ENCODE measurements at places on chromosomes 1 and 21.

DNA sequence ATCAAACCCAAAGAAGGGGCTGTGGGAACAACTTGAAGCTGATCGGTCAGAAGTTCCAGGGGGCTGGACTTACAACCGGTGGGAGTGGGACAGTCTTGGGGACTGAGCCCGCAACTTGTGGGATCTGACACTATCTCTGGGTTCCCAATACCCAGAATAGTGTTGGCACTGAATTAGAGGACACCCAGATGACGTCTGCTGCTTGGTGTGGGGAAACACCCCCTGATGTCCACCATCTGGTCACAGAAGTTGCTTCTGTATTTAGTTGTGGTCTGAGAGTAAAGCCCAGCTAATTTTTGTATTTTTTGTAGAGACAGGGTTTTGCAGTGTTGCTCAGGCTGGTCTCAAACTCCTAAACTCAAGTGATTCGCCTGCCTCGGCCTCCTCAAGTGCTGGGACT is 28.8 kb downstream of the SERBP1 start:
- no peak for DNase-seq

DNA sequence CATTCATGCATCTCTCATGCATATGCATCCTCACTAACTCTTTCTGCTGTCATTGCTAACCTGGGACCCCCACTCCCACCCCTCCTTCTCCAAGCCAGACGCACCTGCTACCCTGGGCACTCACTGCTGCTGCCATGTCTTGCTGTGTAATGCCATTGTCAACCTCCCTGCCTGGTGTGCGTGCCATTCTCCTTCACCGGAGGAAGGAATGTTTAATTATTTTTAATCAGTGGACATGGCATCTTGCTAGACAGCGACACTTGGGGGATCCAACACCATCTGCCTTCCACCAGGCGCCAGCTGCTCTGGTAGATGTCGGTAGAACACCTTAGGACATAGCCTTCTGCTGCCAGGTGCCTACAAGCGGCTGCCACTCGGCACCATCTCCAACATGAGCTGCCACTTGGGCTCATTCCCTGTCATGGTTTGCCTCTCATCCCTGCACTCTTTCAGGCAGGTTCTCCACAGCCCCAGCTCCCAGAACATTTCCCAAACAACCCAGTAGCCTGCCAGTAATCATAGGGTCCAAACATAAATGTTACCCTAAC is 306.9 kb downstream of the TTLL7 start:
- DNase-seq = no peak

GRCh38 chr1:184437291-184437690 is 50.5 kb downstream of the C1orf21 start:
- no peak for DNase-seq

- DNase-seq = no peak
Observed at GRCh38 chr1:81126989-81127581, 673.6 kb upstream of the ADGRL2 start.

DNA sequence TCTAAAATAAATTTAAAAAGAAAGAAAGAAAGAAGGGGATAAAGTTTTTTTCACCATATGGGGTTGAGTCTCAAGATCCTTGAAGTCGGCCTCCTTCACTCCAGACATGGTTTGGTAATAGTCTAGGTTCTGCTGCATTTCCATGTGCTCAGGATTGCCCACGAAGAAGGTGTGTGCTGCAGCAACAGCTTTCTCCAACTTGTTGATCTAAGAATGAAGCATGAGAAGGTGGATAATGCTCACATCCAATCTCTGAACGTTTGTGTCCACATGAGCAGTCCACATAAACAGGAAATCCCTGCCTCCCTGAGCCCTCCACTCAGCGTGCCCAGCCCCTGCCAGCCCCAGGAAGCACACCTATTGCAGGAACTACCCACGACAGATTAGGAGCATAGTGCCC is 4.6 kb downstream of the P3H1 start:
- no peak for DNase-seq

DNA sequence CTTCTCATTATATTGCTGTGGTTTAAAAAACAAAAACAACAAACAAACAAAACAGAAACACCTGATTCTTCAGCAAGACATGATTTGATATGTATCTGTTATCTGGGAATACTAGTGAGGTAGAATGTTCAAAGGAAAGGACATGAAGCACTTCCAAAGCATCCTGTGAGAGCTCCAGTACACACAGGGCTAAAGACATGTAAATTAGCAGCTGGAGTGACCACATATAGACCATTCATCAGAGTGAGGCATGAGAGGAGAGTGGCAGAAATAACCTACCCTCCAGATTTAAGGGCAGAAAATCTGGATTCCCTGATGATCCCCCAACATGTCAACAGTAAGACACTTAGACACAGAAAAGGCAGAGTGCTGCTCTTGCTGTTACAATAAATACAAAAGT is 260.5 kb upstream of the CHRM3 start:
- DNase-seq = no peak

DNA sequence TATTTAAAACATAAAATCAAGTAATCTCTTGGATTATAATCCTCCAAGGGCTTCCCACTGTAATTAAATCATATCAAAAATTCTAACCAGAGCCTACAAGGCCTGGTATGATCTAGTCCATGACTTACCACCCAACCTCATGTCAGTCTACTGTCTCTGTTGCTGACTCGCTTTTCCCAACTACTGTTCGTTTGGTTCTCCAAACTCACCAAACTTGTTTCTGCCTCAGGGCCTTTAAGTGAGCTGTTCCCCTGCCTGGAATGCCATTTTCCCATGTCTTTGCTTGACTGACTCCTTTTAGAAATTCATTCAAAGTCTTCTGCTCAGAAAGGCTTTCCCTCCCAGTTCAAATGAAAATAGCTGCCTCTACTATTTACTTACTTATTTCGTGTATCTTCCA is 95.9 kb downstream of the ZC3H11B start:
- no peak for DNase-seq

GRCh38 chr1:172395576-172395975 is 24.9 kb upstream of the C1orf105 start:
- no peak for DNase-seq
